Panc1 (cell line): ENCODE measurements at places on chromosomes 16 and 17. TPM values are rescaled to one million over a fixed set of nuclear protein-coding genes. Genes with fewer than 3 reads are reported as not detected.

MED13 gene
- 69.5 TPM for total RNA-seq

KRTAP1-1 gene
- total RNA-seq, result not detected

ECI1 gene
- total RNA-seq, result 117 TPM

TP53TG3F gene
- total RNA-seq, result 0.54 TPM

ASPHD1 gene
- total RNA-seq, result 87.0 TPM

HP gene
- total RNA-seq, result 7.0 TPM

CNTNAP1 gene
- total RNA-seq, result 20.4 TPM

ARHGDIG gene
- total RNA-seq, result 2.4 TPM

MFAP4 gene
- total RNA-seq, result 0.92 TPM

PTX4 gene
- total RNA-seq, result not detected

SCNN1B gene
- 10.7 TPM for total RNA-seq

GTF3C1 gene
- 121 TPM for total RNA-seq

KRT24 gene
- not detected for total RNA-seq

RCVRN gene
- total RNA-seq, result not detected
